Activated CD4-positive, alpha-beta T cell treated with anti-CD3 and anti-CD28 coated beads for 4 hours (primary cell): ENCODE measurements at places on chromosomes 6 and 20.
A peak's percentile ranks its signal among the peaks of the same experiment; 100 is the strongest.

GRCh38 chr20:53657732-53658131 lies 64.1 kb upstream of the ZNF217 start:
- DNase-seq, result no peak

- no peak for DNase-seq
Measured at GRCh38 chr6:30272032-30272431, 54.7 kb upstream of the TRIM39 start.

- no peak for DNase-seq
Measured at GRCh38 chr6:125554456-125554855, 195.0 kb upstream of the HEY2 start.

DNA sequence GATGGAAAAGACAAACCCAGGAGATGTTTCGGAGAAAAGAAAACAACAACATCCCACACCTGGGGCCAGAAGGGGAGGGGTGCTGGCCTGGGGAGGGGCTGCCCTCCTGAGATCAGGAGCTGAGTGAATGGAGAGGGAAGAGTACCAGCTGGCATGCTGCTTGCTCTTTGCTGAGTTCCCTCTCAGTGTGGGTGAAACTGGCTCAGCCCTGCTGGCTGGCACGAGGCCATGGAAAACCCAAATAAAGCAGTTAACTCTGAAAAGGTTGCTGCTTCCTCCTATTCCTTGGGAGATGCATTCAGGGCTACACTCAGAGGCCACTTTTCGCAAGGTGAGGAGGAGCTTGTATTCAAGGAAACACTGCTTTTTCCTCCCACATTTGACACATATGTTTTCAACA lies 8.0 kb upstream of the KCNK16 start:
- no peak for DNase-seq

GRCh38 chr20:57829805-57830514 lies 120.1 kb upstream of the PMEPA1 start:
- DNase-seq, result no peak

DNA sequence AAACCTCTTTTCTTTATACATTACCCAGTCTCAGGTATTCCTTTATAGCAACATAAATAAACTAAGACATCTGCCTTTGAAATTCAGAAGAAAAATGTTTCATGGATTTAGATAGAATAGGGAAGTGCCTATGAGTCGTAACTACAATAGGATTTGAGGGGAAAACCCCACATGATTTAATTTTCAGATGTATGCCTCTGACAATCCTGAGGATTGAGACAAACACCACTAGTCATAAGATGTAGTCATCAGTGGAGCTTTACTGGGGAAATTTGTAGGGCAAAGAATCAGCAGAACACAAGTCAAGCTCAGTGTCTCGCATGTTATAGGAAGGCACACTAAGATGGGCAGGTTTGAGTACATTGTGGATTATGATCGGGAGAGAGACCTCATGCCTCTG lies 566.4 kb downstream of the BMP2 start:
- no peak for DNase-seq

DNA sequence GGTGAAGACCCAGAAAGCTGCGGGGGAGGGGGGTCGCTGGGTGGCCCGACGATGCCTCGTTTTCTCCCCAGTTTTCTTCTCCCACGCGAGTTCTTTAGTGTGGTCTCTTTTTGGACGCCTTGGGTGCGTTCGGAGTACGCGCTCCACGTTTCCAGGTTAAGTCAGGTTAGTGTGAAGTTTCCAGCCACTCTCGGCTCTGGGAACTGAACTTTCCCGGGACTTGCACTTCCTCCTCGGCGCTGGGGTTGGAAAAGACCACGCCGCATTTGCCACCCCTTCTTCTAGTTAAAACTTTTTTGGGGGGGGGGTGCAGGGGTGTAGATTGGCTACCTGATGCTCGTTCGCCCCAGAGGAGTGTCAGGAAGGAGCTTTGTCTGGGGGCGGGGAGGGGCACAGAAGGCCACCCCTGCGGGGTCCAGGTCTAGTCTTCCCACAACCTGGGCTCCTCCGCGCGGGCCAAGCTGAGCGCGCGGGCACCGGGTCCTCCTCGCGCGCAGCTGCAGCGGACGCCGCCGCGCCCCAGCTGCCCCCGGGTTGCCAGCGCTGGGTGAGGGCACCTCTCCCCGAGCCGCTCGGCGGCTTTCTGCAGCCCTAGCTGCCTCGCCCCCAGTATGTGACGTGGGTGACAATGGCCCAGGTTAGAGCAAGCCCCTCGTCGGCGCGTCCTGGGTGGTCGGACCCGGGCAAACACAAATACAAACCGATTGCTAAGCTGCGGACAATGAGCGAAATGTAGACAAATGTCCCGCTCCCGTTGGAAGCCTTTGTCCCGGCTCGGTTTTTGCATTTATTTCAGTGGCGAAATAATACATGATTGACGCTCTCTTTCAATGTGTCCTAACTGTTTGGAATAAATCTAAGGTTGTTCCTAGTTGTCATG lies 1.7 kb upstream of the NKX2-2 start:
- DNase-seq, result no peak

- no peak for DNase-seq
Measured at GRCh38 chr6:97632341-97632740, 349.3 kb upstream of the MMS22L start.

GRCh38 chr6:54204921-54205591 lies 93.8 kb downstream of the MLIP start:
- DNase-seq, result no peak

DNA sequence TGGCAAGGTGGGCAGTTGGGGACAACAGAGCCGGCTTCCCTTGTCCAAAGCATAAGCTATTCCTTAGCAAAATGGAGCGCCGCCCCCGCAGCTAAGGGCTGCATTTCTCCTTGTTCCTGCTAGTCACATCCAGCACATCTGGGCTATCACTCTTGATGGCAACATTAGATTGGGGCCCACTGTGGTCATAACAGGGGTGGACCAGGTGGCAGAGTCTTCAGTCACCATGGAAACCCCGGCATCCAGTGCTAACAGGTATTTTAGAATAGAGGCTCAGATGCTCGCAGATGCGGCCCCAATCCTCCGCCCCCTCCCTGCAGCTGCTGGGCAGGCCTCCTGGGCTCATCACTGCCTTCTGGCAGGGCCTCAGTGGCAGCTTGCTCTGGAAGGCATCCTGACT lies 168.2 kb upstream of the PROKR2 start:
- no peak for DNase-seq

DNA sequence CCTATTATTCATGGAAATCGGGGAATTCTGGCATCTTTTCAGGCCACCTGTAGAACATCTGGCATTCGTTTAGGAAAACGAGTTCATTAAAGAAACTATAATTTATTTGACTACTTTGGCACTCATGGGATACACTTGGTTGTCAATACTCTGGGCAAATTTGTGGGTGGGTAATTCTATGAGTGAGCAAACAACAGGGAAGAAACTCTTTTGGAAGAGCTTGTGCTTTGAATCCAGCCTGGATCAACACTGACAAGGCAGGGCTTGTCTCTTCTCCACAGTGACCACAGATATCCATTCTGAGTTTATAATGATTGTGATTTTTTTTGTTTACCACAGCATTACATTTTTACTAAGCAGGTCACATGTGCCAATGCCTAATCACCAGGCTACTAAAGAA lies 394.7 kb downstream of the THBS2 start:
- no peak for DNase-seq

- DNase-seq, result no peak
Measured at GRCh38 chr20:49045440-49046086, 549 bp upstream of the CSE1L start.

- no peak for DNase-seq
Measured at GRCh38 chr6:63565058-63565726, 7.1 kb upstream of the LOC128125822 start.

- DNase-seq, result no peak
Measured at GRCh38 chr20:61570646-61571195, 318.7 kb downstream of the CDH4 start.

DNA sequence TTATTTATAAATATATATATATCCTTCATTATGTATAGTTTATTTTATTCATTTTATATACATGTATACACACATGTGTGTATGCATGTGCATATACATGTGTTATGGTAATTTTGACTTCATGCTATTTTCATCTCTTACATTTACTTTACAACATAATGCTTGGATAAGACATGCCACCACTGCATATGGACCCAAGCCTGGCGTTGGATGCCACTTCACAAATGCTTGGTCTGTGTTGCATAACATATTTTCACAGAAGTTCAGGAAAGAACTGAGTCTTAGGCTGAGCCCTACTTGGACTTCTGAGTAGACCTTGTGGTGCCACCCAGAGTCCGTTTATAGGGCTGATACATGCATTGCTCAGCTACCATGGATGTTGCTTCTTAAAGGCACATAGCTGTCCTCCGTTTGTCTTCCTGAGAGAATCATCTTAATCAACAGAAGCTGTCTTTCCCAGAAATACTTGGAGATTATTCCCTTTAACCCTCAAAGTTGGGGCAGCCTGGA lies 337.8 kb downstream of the BTBD3 start:
- DNase-seq, result no peak

GRCh38 chr20:20782755-20783154 lies 70.3 kb upstream of the RALGAPA2 start:
- no peak for DNase-seq

DNA sequence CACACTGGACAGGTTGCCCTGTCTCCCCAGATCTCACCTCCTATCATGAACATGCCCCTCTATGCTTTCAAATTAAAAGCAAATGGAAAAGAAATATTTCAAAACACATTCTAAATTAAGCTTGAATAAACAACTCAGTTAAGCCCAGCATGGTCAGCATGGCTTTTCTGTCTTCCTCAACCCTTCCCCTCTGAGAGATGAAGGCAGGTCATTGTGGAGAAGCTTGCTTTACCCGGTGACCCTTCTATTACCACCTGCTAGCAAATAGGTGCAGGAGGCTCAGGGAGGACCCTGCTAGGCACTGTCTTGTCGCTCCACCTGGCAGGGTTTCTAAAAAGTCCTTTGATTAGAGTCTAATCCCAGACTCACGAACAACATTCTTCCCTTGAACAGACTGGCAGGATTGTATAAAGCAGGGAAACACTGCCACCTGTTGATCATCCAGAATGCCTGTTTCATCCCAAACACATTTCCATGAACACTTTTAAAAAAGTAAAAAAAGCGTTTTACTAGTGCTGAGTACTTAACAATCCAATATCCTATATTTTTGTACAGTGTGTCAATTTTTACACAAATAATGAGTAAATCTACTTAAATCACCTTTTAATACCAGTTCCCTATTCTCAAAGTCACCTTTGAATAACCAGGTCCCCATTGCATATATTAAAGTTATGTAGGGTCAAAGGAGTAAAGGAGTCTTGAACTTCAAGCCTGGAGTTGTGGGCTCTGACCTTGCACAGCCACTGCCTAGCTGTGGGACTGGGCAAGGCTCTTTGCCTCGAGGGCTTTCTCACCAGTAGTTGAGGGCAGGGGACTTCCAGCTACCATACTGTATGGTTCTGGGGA lies 75.5 kb downstream of the GPR6 start:
- DNase-seq, result no peak

GRCh38 chr20:10846766-10847165 lies 173.0 kb upstream of the JAG1 start:
- DNase-seq, result no peak

DNA sequence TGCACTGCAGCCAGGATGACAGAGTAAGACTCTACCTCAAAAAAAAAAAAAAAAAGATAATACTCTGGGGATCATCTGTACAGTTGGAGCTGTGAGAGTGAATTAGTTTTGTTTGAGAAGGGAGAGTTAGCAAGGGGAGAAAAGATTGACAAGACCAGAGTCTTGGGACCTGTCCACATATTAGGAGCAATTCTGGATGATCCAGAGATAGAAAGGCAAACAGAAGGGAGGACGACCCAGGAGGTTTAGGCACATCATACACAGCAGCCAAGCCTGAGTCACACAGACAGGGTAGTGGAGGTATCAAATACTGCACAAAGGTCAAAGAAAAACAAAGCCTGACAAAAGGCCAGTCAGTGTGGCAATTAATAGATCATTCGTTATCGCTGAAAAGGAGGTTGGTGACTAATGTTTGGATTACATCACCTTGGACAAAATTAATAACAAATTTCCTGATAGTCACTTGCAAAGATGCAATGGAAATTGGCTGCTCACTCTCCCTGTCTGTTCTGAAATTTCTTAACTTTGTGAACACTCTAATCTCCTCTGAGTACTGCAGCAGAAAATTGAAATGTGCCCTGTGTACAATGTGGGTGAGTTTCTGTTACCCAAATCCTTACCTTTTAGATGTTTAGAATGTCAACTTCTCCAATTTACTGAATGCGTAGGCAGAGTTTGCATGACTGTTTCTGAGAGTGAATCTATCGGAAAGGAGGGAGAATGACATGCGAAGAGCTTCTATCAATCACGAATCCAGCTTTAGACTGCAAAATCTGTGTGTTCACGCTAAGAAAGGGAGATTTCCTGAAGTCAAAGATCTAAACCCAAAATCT lies 105.4 kb downstream of the TSHZ2 start:
- peak; percentile 50 for DNase-seq

GRCh38 chr6:27208042-27208441 lies 39.5 kb upstream of the PRSS16 start:
- no peak for DNase-seq

DNA sequence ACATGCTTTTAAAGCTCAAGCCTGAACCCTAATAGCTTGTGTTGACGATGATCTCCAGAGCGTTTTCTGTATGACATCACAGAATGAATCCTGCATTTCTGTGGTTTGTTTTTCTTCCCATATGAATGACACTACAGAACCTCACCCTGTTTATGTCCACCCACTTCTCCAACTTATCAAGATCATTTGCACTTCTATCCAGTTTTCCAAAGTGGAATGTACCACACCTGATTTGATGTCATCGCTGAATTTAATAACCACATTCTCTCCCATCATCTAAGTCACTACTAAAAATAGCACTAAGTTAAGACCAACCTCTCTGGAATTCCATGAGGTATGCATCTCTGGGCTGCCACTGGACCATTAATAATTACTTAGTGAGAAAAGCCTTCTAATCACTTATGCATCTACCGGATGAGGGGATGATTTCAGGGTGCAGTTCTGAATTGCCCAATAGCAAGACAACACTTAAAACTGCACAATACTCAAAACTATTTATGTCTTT lies 33.3 kb upstream of the CITED2 start:
- no peak for DNase-seq

DNA sequence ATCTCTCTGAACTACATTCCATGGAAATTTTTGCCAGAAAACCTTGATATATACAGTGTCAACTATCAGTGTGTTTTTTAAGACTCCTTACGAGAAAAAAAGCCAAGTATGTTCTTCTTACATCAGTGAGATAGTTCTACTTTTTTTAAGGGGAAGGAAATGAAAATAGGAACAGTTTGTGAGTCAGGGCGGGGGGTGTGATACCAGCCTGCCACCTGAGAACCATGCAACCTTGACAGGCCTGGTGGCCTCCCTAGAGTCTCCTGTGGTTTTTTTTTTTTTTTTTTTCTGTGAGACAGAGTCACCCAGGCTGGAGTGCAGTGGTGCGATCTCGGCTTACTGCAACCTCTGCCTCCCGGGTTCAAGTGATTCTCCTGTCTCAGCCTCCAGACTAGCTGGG lies 96.3 kb upstream of the GCM1 start:
- DNase-seq, result no peak

DNA sequence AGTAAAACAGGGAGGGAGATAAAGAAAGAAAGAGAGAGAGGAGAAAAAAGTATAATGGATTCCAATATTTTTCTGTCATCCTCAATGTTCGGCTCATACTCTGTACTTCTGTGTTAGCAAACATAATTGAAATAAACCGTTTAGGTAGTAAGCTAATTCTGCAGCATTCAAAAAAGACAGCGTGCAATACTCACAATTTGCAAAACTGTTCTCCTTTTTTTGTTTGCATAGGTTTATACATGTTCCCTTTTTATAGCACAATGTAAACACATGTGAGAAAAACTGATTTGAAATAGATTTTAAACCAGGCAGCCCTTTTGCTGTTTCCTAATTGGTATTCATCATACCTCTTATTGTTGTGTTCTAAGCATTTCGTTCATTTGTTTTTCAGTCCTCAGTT lies 188.9 kb downstream of the PLCB1 start:
- no peak for DNase-seq

GRCh38 chr6:34142061-34142998 lies 3.6 kb downstream of the GRM4 start:
- no peak for DNase-seq
